ENCODE measurements at places on chromosomes 12 and 14.

DNA sequence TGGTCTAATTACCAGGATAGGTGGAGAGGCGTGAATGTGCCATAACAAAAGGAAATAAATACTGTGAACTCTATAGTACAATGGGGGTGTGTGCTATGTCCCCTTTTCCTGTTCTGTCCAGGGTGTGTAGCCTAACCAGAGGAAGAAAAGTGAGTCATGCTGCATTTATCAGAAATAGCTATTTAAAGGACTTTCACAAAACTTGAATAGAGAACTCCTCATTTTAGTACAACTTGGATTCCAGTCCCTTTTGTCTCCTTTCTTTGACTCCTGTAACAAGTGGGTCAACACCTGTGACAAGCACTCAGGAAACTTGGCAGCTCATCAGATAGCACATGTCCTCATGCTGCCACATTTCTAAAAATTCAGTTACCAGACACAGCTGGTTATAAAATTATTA, 123.4 kb downstream of the CCDC91 start:
- no peak for DNase-seq

DNA sequence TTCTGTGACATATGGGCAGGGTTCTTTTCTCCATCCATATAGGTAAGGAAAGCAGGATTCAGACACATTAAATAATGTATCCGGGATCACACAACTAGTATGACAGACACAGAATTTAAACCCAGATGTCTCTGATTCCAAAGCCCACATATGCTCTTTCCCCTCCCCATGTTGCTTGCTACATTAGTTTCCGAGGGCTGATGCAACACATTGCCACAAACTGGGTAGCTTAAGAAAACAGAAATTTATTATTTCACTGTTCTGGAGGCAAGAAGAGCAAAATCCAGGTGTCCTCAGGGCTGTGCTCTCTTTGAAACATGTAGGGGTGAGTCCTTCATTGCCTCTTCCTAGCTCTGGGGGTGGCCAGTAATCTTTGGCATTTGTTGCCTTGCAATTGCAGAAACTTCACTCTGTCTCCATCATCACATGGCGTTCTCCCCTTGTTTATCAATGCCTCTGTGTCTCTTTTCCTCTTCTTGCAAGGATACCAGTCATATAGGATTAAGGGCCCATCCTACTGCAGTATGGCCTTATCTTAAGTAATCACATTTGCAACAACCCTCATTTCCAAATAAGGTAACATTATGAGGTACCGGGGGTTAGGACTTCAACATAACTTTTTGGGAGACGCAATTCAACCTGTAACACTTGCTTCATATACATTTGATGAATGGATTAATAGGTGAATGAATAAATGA, 83.0 kb upstream of the CCND2 start:
- DNase-seq, result no peak

GRCh38 chr14:104103061-104103445, 17.6 kb downstream of the ASPG start:
- peak; percentile 42 for DNase-seq

DNA sequence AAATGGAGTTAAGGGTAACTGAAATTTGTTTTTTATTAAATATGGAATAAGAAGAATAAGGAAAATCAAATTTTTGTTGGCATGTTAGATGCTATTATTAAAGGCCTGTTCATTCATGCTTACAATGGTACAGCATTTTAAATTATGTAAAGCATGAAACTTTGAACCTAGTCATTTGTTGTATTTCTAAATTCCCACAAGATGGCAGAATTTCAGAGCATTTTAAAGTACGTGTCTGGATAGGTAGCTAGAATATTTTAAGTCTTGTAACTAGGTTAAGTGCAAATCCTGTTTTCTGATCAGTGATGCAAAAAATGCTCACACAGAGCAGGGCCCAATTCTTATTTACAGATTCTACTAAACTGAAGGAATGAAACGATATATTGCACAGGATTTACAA, 585.6 kb upstream of the MIS18BP1 start:
- no peak for DNase-seq

- no peak for DNase-seq
These were observed 43.4 kb downstream of the RAD52 start for GRCh38 chr12:906062-906585.
